ENCODE measurements at places on chromosomes 6 and 20.

DNA sequence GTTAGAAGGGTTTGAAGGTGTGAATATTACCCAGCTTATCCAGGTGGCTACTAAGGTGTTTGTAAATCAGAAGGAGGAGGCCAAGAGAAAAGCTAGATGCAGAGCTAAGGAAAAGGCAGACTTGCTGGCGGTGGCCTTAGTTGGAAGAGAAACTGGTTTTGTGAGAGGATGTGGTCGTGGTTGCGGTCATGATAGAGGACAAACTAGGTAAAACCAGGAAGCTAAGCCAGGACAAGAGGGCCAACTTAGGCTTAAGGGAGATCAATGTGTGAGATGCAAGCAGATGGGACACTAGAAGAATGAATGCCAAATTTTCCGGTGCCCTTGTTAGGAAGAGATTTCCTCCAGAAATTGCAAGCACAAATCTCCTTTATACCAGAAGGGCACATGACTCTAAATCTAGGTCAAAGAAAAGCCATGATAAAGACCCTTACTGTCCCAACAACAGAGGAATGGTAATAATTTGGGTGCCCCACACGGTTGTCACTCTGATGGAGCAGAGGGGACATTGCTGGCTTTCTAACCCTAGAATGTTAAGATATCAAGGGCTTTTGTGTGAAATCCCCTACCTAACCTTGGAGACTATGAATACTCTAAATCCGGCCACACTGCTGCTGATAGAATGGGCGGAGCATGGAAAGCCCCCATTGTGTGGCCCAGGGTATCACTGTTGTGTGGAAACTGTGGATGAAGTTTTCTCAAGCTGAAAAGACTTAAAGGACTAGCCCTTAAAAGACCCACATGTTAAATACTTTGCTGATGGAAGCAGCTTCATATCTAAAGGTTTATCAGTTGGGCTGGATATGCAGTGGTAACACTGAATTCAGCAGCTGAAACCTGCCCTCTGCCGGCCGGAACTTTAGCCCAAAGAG, 7.8 kb downstream of the IL22RA2 start:
- no peak for DNase-seq

- DNase-seq, result no peak
Observed at GRCh38 chr6:90021711-90022110, 127.4 kb downstream of the GJA10 start.

DNA sequence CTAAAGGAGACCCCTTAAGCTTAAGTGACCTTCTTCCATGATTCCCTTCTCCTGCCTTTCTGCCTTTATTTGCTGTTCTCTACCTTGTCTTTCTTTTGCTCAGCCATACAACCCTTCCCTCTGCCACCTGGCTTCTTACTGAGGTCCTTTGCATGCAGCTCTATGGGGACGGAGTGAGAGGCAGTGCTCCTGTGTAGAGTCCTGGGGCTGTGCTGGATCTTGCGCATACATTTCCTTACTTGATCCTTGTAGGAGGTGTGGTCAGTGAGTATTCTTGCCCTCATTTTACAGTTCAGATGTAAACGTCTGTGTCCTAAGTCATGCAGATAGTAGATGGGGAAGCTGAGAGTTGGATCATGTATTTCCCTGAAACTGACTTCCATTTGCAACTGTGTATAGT, 5.7 kb downstream of the SASH1 start:
- DNase-seq, result no peak

DNA sequence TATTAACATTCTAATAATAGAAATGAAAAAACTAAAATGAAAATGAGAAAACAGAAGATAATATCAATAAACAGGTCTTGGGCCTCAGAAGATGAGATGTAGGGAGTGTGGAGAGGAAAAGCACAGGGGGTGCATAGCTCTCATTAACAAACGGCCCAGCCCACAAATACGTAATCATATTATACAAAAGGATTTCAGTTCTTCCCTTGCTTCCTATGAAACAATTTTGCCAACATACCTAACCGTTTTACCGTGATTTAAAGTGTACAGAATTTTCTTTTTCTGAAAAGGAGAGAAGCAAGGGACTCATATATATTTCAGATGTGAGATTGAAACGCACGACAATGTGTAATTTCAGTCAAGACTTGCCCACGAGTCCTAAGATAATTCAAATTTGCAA, 136.0 kb downstream of the HFE start:
- no peak for DNase-seq

GRCh38 chr20:1357921-1358671, 29.2 kb upstream of the SDCBP2 start:
- no peak for DNase-seq

DNA sequence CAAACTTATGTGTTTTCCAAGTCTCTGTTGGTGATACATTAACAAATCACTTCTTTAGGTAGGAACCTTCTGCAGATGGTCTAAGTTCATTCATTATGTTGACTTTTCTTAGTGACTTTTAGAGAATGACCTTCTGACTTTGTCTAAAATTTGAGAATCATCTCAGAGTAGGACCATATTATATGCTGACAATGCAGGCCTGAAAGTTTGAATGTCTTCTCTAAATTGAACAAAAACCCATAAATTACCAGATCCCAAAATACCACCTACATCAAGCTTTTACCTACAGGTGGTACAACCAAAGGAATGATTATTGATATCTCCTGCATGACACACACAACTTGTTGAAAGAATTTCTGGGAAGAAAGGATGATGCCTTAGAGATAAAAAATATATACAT, 191.5 kb downstream of the SOD2 start:
- DNase-seq, result no peak

- DNase-seq, result no peak
Observed at GRCh38 chr6:4256969-4257368, 121.6 kb upstream of the ECI2 start.

- no peak for DNase-seq
Observed at GRCh38 chr20:48817367-48818030, 10.3 kb downstream of the PREX1 start.

GRCh38 chr6:87436435-87436834, 28.7 kb downstream of the CFAP206 start:
- peak; percentile 11 for DNase-seq

GRCh38 chr6:163370464-163371117, 43.9 kb upstream of the QKI start:
- no peak for DNase-seq

DNA sequence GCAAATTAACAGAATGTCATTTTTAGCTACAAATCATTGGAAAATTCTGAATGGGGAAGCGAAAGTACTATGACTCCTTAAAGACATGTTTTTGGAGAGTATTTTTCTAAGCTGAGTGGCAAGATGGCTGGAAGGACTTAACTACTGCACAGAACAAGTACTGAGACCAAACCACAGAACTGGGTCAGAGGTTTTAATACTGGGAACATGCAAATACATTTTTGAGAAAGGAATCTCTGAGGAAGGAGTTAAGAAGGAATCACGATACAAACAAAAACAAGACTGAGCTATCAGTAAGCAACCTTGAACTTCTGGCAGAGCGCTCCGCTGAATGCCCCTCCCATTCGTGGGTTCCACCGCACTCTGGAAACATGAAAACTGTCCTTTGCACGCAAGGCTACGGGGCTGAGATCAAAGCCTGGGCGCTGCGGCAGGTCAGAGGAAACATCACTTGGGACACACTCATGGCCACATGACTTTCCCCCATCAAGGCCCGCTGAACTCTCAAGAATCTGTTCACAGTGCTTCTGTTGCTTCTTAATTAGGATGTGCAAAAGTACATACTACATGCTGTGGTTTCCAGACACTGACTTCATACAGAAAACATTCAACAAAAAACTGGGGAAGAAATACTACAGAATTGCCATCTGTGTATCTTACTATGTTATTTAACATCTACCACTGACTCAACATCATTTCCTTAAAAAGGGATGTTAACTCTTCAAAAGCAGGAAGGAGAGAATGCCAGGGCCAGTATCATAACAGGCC, 27.8 kb downstream of the SLC23A2 start:
- no peak for DNase-seq

GRCh38 chr6:163530406-163530805, 115.9 kb downstream of the QKI start:
- DNase-seq, result no peak

DNA sequence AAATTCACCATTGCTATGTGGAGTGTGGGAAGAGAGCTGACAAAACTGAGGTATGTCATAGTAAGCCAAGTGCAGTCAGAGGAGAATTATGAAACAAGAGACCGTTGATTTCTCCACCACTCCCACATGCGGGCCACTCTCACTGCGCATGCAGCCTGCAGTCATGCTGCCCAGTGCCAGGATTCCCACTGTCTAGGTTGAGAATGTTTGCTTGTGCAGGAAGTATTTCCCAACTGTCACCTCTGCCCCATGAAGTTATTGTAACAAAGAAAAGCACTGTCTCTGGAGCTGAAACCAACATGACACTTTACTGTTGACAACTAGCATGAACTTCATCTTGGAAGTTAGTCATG, 18.7 kb upstream of the SFT2D1 start:
- no peak for DNase-seq

DNA sequence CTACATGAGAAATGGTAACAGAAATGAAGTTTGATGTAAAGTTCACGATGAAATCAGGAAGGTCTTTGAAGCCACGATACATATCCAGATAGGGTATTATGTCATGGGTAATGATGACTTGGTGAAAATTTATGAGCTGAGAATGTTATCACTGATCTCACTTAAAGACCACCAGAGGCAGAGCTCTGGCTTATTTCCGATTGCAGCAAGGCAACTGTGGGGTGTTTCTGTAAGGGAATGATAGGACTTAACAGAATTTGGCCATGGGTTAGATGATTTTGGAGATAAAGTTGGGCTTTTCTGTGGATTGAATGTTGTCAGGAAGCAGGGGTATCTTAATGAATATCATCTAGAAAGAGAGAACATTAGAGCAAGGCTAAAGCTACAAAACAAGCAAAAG, 508.4 kb downstream of the HDGFL1 start:
- no peak for DNase-seq

DNA sequence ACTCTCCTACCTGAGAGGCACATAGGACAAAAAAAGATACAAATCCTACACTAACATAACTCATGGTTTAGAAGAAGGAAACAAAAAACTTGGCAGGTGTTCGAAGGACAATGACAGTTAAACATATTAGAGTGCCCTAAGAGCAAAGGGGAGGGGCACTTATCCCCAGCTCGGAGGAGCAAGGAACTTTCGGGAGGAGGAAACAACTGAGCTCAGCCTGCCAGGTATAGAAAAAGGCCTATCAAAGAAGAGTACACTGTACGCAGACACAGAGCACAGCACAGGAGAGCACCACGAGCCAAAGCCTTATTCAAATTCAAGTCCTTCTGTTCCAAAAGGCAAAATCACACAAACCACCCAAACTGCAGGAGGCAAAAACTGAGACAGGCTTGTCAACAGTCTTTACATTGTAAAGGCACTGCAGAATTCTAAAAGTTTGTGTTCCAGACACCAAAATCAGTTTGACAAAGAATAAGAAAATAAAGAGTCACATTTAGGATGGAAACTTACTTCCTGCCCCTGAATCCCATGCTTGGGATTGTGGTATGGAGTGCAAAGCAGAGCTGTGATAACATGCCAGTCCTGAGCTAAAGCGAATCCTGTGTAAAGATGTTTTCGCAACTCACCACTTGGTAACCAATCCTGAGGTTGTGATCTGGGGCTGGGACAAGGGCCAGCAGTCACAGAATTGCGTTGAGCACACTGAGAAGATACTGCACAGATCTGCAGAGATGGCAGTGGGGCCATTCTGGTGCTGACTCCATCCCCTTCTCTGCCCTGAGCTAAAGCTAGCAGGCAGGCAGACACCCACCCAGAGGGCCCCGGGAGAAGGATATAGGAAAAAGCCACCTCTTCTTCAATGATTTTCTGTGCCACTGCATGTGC, 108.6 kb downstream of the CHD6 start:
- DNase-seq, result peak; percentile 79

- no peak for DNase-seq
Observed at GRCh38 chr20:2761885-2762284, 38.5 kb downstream of the CPXM1 start.

DNA sequence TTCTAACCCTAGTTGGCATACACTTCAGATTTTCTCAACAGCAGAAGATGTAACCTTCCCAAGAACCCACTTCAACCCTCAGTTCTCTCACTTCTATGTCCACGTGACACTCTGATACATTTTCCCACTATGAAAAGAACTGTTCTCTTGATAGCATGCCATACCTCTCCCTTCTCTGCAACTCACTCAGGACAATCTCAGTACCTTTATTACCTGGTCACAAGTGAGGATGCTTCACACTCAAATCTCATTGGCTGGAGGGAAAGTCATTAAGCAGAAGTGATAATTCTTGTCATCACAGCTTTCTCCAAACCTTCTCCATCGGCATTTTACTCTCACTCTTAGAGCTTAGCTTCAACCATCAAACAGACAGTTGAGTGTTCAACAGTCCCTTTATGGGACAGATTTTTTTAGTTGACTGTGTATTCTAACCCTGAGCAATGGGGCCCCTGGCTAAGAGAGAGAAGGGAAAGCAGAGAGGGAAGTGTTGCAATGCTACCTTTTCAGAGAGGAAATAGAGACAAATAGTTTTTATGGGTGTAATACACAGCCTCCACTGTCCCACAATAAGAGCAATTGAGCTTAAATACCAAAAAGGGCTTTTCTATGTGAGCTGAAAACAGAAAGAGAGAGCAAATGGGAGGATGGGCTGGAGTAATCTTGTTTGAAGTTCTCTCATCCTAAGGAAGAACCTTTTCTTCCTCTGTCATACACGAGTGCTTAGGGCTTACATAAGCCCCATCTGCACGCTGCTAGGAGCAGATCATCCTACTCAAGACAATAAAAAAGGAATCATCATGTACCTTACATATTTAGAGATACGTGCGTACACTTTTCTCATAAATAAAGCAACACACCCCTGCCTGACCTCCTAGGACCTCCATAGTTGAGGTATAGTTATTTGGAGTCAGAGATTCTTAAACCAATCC, 16.0 kb downstream of the HLA-DPA1 start:
- DNase-seq, result no peak

GRCh38 chr6:127854009-127854408, 46.8 kb downstream of the THEMIS start:
- no peak for DNase-seq

DNA sequence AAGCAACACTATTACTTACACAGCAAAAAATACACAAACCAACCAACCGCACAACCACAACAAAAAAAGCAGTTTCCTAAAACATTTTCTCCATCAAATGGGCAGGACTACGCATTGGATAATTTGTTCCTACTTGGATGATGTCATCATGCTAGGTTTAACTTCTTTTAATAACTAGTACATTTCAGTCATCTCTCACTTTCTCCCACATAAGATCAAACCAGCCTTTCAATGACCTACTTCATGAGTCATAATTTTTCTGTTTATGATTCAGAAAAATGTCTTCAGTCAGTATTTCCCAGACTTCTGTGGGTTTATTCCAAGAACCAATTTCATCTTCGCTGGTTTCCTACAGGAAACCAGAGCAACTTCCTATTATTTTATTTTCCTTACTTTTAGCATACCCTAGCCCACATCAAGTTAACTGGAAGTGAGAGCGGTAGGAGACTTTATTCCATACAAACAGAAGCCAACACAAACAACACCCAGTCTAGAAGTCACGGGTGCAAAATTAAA, 134.2 kb downstream of the GMDS start:
- no peak for DNase-seq

GRCh38 chr6:89297695-89298351, 17.3 kb downstream of the GABRR2 start:
- no peak for DNase-seq

- no peak for DNase-seq
Observed at GRCh38 chr20:61251529-61252393, at the start of gene CDH4. CDH4 (plus strand) TSS chr20:61252261.

GRCh38 chr6:39228992-39229767, at the start of gene KCNK5:
KCNK5 (minus strand) TSS chr6:39229475; CDS start chr6:39229111, 364 bp downstream.
- peak; percentile 33 for DNase-seq

- no peak for DNase-seq
Observed at GRCh38 chr6:133756078-133756695, 132.7 kb upstream of the TCF21 start.

GRCh38 chr20:20683481-20684321, 28.7 kb downstream of the RALGAPA2 start:
- DNase-seq, result no peak
